Fibroblast of skin of scalp (primary cell): ENCODE measurements at places on chromosomes 16 and 17.

- DNase-seq, result no peak
Measured at GRCh38 chr17:31116167-31116566, 21.4 kb downstream of the NF1 start.

- no peak for DNase-seq
Measured at GRCh38 chr17:39670746-39671145, 2.5 kb downstream of the PNMT start.

DNA sequence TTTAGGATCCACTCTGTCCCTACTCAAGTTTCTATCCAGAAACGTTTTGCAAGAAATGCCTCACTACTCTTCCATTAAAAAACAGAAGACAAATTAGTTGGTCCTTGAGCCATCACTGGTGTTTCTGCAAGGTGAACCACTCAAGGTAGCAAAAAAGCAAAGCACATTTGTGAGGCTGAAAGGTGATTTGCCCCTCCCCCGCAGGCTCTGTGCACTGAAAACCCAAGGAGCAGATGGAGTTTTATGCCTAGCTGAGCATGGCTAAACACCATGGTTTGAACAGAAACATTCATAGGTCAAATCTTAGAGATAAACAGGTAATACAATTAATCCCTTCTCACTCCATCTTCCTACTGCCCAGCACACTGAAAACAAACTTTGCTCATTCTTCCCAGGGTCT lies 538.2 kb upstream of the CDH5 start:
- no peak for DNase-seq

DNA sequence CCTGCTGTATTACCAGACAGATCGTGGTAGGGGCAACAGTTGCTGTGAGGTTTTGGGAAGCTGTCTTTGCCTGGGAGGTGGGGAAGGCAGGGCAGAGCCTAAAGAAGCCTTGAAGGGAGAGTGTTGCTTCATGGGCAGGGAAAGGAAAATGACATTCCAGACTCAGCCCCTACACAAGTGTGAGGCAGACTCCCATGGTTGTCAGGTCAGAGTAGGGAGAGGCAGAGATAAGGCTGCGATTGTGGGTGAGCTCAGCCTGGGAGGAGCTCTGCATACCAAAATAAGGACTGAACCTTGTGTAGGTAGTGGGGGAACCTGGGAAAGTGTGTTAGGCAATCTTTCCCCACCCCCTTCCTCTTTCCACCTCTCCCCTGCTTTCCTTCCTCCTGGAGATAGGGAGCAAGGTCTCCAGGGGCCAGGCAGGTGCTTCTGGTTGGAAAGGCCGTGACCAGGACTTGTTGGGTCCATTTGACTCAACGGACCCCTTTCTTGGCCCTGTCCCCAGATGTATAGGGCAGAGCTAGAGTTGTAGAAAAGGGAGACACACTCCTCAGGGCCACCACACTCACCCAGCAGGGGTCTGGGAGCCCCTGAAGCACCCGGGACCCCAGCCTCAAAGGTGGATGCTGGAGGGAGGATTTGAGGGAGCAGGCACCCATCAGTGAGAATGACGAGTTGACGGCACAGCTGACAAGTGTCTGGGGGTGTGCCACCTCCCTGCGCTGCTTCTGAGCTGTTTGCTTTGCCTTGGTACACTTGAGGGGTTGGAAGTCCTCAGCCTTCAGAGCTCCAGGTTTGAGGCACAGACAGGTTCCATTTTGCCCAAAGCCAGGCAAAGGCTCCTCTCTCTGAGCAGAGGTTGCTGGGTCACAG lies 18.5 kb upstream of the TOB1 start:
- DNase-seq, result no peak

GRCh38 chr17:50564916-50565315 lies 4.4 kb downstream of the CACNA1G start:
- peak; percentile 92 for DNase-seq

GRCh38 chr17:20053361-20053964 lies 44.3 kb downstream of the SPECC1 start:
- no peak for DNase-seq

DNA sequence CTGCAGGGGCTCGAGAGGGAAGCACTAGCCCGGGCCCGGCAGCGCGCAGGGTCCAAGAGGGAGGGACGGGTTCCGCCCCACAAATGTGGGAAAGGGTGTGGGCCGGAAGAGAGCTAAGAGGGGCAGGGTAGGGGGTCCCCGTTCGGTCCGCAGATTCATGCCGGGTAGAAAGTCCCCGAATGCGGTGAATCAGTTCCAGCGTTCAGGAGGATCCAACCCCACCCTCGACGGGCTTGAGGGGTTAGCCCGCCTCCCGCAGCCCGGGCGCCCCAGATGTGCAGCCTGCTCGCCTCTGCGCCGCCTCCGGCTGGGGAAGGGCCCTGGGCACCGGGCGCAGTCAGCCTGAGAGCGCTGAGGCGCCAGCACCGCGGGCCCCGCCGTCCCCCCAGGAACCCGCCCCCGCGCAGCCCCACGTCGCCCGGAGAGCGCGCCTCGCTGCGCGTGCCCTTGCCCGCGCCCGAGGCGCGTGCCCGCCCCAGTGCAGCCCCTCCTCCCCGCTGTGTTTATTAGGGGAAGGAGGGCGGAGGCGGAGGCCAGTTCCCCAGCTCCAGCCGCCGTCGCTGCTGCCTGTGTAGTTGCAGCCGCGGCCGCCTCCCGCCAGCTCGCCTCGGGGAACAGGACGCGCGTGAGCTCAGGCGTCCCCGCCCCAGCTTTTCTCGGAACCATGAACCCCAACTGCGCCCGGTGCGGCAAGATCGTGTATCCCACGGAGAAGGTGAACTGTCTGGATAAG lies at the start of gene LASP1:
LASP1 (plus strand) TSS at position 533 of the 733 bp plus-strand sequence; CDS start at position 665, 132 bp downstream.
- DNase-seq, result peak; percentile 95

- DNase-seq, result no peak
Measured at GRCh38 chr17:48483004-48483403, 47.8 kb downstream of the HOXB1 start.

GRCh38 chr16:10907757-10908045 lies 30.7 kb downstream of the CIITA start:
- DNase-seq, result no peak

- DNase-seq, result no peak
Measured at GRCh38 chr17:8941520-8941919, 24.0 kb downstream of the PIK3R5 start.

DNA sequence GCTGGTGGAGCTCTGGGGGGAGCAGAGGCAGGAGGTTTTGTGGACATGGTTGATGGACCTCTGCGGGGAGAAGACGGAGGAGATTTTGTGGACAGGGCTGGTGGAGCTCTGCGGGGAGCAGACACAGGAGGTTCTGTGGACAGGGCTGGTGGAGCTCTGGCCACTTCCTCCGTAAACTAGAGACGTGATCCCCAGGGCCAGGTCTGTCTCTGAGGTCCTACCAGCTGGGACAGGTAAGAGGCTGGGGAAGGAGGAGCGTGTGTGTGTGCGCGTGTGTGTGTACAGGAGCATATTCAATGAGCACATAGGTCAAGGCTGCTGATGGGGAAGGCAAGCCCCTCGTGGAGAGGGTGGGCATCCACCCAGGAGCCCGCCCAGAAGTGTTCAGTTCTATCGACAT lies 20.6 kb downstream of the RPH3AL start:
- DNase-seq, result no peak

DNA sequence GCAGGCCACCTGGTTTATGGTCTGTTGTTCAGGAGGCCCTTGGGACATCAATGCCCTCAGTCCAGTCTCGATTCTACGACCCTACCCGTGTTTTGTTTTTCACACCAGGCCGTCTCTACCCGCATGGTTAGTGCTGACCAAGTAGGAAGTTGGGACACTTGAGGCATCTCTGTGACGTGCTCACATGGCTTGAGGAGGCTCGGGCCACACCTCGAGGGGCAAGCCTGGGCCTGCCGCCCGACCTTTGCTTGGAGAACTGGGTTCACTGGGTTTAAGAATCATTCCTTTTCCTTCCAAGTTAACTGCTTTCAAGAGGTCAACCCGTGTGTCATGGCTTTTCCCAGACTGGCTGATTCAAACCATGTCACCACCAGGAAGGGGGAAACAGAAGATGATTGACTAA lies 86.8 kb downstream of the CMIP start:
- no peak for DNase-seq

GRCh38 chr16:63943566-63943965 lies 1178.3 kb downstream of the CDH11 start:
- DNase-seq, result no peak

DNA sequence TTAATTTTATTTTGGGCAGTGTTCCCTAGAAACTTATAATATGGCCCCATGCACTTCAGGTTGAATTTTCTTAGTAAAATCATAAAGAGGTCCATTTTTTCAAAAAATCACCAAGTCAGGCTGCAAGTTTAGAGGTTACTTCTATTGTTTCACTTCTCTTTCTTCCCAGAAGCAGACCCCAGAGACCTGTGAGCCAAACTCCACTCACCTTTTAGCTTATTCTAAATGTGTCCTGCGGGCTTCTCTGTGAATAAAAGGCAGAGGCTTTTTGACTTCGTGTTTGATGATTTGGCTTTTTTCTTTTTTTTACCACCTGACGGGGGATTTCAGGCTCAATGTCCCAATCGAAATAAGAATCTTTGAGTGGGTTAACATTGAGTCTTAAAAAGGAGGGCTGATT lies 7.4 kb downstream of the PRKCB start:
- no peak for DNase-seq

DNA sequence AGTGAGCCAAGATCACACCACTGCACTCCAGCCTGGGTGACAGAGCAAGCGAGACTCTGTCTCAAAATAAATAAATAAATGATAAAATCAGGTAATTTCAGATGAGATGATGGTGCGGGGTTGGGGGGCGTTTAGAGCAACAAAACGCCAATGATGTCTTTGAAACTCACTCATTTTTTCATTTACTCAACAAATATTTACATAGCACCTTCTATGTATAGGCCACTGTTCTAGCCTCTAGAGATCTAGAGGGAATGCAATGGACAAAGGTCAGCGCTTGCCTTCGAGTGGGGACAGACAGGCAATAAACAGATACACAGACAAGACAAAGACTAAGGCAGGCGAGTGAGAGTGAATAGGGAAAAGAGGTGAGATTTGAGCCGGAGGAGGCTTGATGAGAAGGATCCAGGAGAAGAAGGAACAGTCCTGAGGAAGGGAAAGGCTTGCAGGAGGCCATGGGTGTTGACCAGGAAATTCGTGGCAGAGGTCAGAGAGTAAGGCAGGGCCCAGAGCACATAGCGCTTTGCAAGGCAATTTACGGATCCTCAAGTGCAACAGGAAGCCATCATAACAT lies 14.1 kb downstream of the ALDH3A1 start:
- DNase-seq, result no peak

DNA sequence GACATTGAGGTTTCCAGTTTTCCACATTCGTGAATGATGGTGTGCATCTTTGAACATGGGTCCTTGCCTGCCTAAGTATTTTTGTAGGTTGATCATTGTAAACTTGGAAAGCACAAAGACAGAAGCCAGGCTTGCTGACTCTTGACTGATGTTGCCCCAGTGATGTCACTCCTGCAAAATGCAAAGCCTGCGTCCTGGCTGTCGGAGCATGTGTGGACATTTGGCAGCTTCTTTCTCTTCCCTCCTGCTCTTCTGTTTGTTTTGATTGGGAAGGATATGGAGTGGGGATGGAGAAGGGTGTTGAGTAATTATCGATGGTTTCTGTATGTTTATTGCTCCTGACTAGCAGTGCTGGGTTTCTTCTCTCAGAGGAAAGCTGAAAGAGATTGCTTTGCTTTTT lies 3.2 kb downstream of the NDE1 start:
- peak; percentile 87 for DNase-seq

DNA sequence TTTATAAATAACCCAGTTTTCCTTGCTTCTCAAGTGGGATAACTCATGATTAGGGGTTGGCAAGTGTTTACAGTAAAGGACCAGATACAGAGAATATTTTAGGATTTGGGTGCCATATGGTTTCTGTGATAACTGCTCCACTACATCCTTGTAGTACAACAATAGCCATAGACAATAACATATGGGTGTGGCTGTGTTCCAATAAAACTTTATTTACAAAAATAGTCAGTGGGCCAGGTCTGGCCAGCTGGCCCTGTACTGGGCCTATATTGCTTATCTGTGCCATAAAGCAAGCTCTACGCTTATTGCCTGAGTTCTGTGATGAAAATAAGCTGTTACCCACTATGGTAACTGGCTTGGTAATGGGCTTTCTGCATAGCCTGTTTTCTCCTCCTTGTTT lies 386.5 kb upstream of the RBFOX1 start:
- DNase-seq, result no peak

GRCh38 chr16:56910654-56911539 lies 21.0 kb upstream of the HERPUD1 start:
- DNase-seq, result peak; percentile 82

GRCh38 chr16:89449726-89450335 lies 40.5 kb downstream of the ANKRD11 start:
- DNase-seq, result no peak
